ENCODE measurements at places on chromosomes 3 and 15.

DNA sequence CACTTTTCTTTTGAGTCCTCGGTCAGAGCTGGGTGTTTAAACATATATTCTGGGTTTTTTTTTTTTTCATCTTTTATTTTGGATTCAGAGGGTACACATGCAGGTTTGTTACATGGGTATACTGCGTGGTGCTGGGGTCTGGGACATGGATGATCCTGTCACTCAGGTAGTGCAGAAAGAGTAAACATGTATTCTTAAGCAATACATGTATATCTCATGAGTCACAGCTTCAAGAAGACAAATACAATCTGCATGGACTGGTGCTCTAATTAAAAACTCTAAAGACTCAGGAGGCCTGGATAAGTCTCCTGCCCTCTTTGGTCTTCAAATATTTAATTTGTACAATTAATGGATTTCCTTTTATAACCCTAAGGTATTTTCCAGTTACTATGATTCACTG, 50.6 kb upstream of the PHLDB2 start:
- no peak for DNase-seq

GRCh38 chr3:16130066-16130465, 44.4 kb upstream of the GALNT15 start:
- DNase-seq: no peak

GRCh38 chr15:67520321-67521028, 456 bp upstream of the C15orf61 start:
- no peak for DNase-seq

- no peak for DNase-seq
Measured at GRCh38 chr3:66441129-66441528, 59.7 kb downstream of the LRIG1 start.

DNA sequence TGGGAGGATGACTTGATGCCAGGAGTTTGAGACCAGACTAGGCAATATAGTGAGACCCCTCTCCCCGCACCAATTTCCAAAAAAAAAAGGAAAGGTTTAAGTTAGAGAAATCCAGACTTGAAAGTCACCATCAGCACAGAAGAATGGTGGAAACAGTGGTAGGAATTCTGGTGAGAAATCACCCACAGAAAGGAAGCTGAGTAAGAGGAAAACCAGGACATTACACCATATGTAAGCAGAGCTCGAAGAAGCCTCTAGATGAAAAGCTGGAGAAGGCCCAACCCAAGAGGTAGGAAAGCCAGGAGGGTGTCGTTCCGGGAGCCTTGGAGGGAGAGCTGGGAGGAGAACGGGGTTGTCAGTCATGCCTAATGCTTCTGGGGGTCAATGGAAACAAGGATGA, 40.5 kb downstream of the RASGRP1 start:
- no peak for DNase-seq

DNA sequence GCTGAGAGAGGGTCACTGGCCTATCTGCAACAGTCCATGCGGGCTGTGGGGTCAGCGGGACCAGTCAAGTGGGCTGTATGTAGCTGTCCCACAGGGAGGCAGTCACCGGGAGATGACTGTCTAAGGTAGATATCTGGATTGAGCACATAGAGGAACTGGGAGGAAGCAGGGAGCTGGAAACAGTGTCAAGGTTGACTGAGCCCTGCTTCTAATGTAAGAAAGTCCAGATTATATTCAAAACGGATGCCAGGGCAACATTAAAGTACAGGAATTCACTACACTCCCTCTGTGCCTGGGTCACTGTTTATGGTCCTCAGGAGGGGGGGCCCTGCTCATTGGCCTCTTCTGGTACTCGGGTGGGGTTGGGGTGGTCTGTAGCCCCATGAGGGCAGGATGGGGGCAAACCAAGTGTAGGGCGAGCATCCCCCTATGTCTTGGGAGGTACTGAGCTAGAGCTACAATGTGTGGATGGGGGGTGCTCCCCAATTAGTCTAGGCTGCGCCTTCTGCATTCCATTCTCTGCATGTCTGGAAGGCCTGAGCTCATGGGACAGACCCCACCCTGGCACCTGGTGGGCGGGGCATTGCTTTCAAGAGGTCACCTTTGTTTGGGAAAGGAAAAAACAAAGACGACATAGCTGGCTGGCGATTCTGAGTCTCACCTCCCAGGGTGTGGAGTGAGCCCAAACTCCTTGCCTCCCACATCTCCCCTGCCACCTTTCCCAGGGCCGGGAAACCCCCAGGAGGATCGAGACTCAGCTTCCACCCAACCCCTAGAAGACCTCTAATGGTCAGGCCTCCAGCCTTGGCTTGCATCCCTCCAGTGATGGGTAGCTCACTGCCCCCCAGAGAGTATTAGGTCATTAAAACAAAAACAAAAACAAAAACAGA, 45.1 kb upstream of the C15orf39 start:
- DNase-seq: no peak

- DNase-seq: no peak
Measured at GRCh38 chr3:130878464-130878863, 15.4 kb upstream of the ATP2C1 start.

DNA sequence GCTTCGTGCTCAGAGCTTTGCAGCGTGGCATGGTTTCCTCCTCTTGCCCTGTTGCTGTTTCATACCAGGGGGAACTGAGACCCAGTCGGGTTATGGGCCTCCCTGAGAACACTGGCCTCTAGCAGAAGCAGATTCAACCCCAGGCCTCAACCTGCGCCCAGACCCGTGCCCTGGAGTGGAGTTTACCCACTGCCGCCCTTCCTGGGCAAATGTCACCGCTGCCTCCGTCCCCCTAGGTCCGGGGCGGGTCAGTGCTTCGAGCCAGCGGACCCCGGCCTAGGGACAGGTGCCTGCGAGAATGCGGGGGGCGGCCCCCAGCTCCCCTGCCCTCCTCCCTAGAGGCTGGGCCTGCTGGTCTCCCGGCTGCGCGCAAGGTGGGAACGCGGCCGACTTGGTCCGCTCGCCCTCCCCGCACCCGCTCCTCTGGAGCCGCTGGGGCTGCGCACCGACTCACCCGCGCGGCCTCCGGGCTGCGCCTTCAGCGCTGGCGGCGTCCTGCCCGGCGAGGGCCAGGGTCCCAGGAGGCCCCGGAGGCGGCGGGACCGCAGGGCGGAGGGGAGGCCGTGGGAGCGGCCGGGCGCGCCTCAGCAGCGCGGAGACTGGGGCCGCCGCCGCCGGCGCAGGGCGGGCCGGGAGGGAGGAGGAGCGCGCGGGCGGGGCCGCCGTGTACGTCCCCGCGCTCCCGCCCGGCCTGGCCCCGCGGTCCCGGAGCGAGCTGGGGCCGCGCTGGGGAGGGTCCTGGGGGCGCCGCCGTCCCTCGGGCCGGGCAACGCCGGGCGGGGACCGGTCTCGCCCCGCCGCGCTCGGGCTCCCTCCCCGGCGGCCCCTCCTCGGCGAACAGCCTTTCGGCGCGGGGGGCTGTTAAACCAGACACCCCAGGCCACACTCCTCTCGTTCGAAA, at the start of gene PIGZ:
TSS of gene PIGZ (minus strand) at position 601 of the 901 bp plus-strand sequence. CDS start 16,802 bp downstream, outside the sequence.
- DNase-seq: no peak

GRCh38 chr3:81709606-81710005, 51.8 kb downstream of the GBE1 start:
- no peak for DNase-seq

DNA sequence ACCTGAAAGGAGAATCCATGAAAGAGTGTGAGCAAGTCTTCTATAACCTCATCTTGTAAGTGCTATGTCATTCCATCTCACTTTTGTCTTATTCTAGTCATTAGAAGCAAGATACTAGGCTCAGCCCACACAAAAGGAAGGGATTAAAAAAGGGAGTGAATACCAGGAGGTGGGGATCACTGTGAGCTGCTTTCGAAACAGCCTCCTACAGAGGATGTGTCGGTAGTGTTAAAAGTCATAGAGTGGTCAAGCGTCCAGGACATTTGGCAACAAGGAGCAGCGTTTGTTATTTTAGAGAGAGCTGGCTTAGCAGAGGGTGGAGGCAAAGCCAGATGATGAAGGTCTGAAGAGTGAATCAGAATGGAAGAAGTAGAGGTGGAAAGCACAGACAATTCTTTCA, 11.7 kb upstream of the ZNF148 start:
- no peak for DNase-seq

DNA sequence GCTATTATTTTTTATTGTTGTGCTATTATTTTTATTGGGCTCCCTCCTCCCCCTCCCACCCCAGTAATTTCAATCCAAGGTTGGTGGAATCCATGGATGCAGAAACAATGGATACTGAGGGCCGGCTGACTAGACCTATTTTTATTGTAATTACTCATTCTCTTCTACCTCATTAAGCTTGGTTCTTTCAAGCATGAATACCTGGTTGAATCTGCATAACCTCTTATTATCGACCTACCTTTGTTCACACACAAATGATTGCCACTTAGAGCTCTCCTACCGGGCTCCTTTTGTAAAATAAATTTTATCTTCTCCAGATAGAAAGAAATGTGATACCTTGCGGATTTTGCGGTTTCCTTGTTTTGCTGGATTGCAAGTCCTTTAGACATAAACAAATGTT, 31.6 kb downstream of the BTD start:
- DNase-seq: no peak

- DNase-seq: no peak
Measured at GRCh38 chr15:41782371-41783282, 8.3 kb downstream of the MAPKBP1 start.

DNA sequence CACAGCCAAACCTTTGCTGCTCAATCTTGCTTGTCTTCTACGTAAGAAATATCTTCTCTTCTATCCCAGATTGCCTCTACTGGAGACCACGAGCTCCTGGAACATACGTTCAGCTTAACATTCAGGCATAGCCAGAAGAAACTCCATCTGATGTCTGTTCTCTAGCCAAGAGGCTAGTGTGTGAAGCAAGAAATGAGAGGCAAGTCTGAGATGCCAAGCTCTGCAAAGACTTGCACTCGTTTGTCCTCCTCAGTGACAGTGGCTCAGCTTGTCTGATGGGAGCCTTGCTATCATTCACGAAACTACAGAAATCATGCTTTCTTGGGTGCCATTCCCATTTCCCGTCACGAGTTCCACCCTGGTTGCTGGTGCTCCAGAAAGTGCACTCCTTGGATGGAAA, at the start of gene SCN10A:
TSS of gene SCN10A (minus strand) at position 192 of the 400 bp plus-strand sequence. CDS start 22,207 bp downstream, outside the sequence.
- DNase-seq: no peak

- no peak for DNase-seq
Measured at GRCh38 chr3:190325923-190326322, 3.7 kb upstream of the CLDN1 start.

GRCh38 chr15:73325191-73325861, 43.4 kb downstream of the HCN4 start:
- DNase-seq: no peak

DNA sequence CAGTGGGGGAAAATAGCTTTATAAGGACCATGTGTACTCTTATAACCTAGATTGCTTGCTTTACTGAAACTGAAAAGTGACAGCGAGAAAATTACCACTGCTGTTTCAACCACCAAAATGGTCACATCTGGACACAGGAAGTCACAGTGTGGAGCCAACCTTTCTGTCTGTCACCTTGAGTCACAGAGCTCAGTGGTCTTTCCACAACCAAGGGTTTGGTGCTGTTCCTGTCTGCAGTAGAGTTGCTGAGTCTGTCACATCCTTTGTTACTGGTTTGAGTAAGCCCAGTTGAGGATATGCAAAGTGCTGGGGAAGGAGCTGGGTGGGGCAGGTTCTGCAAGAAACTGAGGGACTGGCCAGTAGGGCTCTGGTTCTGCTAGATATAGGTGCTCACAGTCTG, 139.1 kb upstream of the EIF1B start:
- DNase-seq: no peak

GRCh38 chr3:66425576-66426114, 75.2 kb downstream of the LRIG1 start:
- DNase-seq: no peak

- DNase-seq: no peak
Measured at GRCh38 chr3:113825090-113825489, 13.5 kb upstream of the GRAMD1C start.
